Fibroblast of villous mesenchyme (primary cell): ENCODE measurements at places on chromosomes 1 and 21.

DNA sequence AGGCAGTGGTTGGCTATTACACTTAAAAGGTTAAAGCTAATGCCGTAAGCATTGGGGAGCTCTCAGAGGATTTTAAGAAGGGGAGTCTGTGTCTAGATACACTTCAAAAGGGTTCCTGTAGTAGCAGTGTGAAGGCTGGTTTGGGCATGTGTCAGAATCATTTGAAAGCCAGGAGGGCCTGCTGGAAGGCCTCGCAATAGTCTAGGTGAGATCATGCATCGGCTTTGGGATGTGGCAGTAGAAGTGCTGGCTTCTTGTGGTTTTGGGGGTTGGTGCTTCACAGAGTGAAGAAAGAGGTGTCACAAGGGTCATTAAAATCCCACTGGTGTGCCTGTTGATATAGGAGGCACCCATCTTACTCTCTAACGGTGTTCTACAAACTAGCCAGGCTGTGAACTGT, 85.7 kb downstream of the ST6GALNAC3 start:
- DNase-seq = no peak

GRCh38 chr1:234887016-234887900, 241.4 kb downstream of the TOMM20 start:
- DNase-seq = peak; percentile 65

DNA sequence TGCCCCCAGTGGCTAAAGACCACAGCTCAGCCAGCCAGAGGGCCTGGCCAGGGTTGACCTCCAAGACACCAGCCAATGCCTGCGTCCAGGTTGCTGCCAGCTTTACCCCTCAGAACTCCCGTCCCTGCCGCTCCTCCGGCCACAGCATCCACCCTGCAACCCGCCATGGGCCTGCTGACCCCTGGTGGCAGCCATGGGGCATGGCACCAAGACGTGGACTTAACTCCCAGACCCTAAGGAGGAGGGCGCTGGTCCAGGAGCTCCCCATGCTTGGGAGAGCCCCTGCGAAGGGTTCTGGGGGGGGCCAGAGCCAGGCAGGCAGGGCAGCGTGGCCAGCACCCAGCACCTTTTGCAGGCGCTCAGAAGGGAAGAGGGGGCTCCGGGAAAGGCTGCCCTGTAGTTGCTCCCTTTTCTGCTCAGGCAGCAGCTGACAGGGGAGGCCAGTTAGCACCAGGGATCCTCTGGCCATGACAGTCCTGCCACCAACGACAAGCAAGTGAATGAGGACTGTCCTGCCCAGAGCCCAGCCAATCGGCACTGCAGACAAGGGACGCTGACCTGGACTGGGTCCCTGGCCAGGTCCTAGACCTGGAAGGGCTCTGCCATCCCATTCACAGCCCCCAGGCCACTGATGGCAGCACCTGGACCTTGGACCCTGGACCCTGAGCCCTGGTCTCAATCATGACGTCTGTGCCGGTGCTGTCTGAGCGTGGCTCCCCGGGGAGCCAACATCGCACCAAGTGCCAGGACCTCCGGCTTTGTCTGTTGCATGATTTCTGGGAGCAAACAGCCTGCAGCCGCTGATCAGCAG, 246.2 kb downstream of the NPHP4 start:
- peak; percentile 27 for DNase-seq

DNA sequence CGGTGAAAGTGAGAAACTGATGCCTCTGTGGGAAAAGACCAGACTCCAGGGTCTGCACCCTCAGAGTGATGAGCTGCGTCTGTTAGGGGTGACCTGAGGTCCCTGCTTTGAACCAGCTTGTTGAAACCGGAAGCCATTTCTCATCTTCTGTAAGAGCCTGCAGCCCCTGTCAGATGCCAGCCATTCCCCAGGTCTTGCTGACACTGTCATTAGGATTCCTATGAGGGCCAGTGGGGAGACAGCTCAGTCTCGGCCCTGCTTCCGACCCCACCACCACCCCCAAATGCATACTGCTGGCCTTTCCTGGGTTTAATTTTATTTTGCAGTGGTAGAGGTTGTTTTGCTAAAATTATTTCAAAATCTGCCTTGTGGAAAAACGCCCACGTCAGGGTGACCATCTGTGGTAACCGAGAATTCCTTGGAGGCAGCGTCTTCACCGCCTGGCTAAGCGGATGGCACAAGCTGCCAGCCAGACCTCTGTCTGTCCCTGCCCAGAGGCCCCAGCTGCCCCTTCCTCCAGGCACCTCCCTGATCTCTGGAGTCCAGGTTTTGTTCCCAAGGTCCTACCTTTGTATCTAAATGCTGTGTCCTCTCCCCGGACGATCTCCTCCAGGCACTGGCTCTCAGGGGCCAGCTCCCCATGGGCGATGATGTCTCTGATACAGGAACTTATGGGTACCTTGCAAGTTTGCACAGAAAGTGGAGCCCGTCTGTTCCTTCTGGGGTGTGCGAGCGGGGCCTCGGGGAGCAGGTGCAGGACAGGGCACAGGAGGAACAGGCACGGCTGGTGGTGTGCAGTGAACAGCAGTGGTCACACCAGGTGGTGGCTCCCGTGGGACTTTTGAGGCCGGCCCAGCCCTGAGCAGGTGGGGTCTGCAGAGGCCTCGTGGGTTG, 49.9 kb downstream of the PRKCZ start:
- DNase-seq = peak; percentile 18

GRCh38 chr21:14557413-14557812, 11.3 kb upstream of the SAMSN1 start:
- DNase-seq = no peak

GRCh38 chr1:192118881-192119405, 39.3 kb upstream of the RGS18 start:
- DNase-seq = no peak

- no peak for DNase-seq
These were observed 58.5 kb downstream of the RUSC1 start for GRCh38 chr1:155379180-155379579.

- no peak for DNase-seq
These were observed 109.8 kb downstream of the ETS2 start for GRCh38 chr21:38915546-38915945.

GRCh38 chr1:58065520-58065919, 481.0 kb downstream of the OMA1 start:
- DNase-seq = no peak

DNA sequence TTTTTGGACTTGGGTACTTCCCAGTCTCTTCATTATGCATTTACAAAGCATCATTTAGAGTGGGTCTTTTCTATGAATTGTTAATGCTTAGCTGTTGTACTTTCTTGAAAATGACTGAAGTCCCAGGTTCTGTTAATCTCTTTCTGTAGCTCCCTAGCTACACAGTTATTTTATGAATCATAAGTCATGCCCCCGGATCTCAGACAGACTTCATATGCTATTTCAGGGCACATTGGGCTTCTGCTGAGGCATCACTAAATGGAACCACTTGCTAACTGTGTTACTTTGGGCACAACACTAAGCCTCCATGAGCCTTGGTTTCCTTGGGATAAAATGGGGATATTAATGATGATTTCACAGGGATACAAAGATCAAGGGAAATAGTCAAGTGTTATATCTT, 55.5 kb upstream of the RBM15 start:
- DNase-seq = no peak

GRCh38 chr1:78918157-78918556, 88.4 kb downstream of the ADGRL4 start:
- DNase-seq = no peak

GRCh38 chr1:205246351-205247119, 18.8 kb downstream of the TMCC2 start:
- DNase-seq = no peak

GRCh38 chr1:86650065-86650464, 54.3 kb upstream of the SH3GLB1 start:
- no peak for DNase-seq

DNA sequence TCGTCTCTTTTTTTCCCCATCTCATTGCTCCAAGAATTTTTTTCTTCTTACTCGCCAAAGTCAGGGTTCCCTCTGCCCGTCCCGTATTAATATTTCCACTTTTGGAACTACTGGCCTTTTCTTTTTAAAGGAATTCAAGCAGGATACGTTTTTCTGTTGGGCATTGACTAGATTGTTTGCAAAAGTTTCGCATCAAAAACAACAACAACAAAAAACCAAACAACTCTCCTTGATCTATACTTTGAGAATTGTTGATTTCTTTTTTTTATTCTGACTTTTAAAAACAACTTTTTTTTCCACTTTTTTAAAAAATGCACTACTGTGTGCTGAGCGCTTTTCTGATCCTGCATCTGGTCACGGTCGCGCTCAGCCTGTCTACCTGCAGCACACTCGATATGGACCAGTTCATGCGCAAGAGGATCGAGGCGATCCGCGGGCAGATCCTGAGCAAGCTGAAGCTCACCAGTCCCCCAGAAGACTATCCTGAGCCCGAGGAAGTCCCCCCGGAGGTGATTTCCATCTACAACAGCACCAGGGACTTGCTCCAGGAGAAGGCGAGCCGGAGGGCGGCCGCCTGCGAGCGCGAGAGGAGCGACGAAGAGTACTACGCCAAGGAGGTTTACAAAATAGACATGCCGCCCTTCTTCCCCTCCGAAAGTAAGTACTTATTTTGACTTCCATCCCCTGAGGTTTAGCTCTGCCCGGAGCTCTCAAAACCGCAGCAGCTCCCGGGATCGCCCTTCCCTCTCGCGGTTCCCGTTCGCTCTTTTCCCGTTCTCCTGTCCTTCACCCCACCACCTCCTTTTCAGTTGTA, 1.5 kb downstream of the TGFB2 start:
- DNase-seq = peak; percentile 60

- peak; percentile 49 for DNase-seq
These were observed 177.5 kb downstream of the ZZZ3 start for GRCh38 chr1:77504986-77505385.

- DNase-seq = peak; percentile 66
These were observed 45.3 kb downstream of the GPATCH2 start for GRCh38 chr1:217585577-217585976.

GRCh38 chr1:229769006-229769405, 143.0 kb downstream of the URB2 start:
- DNase-seq = no peak

GRCh38 chr1:184417916-184418315, 31.1 kb downstream of the C1orf21 start:
- no peak for DNase-seq

GRCh38 chr1:32818804-32819541, 1.5 kb downstream of the S100PBP start:
- no peak for DNase-seq

- no peak for DNase-seq
These were observed 35.1 kb upstream of the DISC1 start for GRCh38 chr1:231591466-231591865.

DNA sequence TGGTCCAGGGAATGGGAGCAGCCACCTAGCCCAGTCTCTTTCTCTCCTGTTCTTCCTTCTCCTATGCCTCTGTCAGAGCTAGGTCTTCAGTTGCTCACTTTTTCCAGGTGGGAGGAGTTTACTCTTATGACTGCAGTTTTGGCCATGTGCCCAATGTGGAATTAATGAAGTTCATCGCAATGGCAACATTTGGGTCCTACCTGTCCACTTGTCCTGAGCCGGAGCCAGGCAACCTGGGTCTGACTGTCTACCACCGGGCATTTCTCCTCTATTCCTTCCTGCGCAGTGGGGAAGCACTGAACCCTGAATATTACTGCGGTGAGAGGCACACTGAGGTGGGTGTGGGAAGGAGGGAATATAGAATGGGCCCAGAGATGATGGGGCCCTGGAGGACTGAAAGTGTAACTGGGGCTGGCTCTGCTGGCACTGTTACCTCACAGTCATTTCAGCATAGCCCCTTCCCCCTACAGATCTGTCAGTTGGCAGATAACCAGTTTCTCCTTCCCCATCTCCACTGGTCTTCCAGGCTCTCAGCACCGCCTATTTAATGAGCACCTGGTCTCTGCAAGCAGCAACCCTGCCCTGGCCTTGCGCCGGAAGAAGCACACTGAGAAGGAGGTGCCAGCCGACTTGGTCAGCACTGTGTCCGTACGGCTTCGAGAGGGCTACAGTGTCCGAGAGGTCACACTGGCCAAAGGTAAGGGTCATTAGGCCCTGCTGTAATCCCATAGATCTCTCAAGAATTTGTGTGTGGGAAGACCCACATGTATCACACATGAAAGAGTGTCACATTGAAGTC, 30.1 kb downstream of the SZT2 start:
- DNase-seq = no peak

DNA sequence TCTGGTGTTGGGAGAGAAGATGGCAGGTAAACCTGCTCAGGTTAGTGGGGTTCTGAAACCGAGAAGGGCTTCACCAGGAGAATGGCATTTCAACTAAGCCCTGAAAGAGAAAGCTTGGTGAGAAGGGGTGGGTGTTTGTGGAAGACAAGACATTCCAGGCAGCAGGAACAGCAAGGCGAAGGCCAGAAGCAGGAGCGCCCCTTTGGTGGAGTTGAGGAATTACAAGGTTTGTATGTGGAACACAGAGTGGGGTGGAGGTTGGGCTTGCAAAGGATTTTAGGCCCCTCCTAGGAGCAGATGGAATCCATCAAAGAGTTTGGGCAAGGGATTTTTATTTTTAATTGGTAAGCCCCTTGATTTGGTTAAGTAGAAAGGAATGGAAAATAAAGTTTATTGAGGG, 24.8 kb upstream of the ELOA start:
- peak; percentile 47 for DNase-seq

GRCh38 chr1:162892906-162893611, 32.1 kb upstream of the CCDC190 start:
- DNase-seq = peak; percentile 64

DNA sequence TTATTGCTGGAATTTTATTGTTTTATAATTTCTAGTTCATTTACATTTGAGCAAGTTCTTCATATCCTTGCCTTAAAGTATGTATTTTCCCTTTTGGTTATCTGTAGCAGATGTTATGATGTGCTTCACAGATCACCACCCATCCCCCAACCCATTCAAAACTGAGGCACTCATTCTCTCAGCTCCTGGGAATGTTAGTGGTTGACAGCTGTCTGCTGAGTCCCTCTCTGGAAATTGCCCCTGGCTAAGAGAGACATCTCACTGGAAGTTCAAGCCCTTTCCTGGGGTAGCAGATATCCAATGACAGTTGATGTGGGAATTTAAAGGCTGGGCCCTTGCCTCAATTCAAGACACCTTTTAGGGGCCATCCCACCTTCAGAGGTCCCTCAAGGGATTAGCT, 4.3 kb upstream of the DPYD start:
- no peak for DNase-seq

GRCh38 chr1:62259551-62259950, 59.7 kb downstream of the KANK4 start:
- DNase-seq = no peak

DNA sequence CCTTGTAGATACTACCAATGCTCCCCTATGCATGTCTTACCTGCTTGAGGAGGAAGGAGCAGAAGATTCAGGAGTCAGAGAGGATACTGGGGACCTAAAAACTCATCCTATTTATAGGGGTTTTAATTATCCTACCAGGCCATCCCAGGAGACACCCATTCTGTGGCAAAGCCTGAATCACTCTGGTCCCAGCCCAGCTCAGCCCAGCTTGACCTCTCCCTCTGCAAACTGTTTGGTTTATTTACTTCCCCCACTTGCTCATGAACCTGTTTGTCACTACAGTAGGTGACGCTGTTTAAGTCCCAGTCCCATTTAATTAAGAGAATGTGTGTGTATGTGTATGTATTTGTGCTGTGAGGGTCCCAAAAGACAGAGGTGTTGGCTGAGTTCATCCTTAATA, at the start of gene RPTN:
Gene RPTN, minus strand, starts transcription at position 85 of the 400 bp plus-strand sequence. CDS start 1,339 bp downstream, outside the sequence.
- DNase-seq = no peak

GRCh38 chr1:53430779-53431178, 28.4 kb upstream of the DMRTB1 start:
- no peak for DNase-seq
